ENCODE measurements at places on chromosomes 5 and 9.

DNA sequence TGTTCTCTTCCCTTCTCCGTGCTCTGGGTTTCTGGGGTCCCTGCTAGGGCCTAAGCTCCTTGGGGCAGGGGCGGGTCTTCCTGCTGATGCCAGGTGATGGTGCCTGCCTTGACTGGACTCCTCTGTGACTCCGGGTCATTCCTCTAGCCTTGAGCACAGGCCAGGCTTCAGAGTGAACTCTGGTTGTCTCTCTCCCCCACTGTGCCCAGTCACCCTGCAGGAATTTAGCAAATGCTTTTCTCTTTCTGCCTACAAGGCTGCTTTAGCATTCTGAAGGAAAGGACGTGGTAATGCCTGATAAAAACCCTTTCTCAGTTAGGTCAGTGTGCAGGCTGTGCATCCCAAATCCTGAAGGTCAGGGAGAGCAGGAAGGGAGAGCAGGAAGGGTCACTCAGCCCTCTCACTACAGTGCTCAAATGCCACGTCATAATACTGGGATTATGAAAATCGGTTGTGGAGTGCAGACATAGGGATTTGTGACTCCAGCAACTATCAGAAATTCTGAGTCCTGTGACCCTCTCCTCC is 2.7 kb downstream of the CXCL14 start:
- no peak for DNase-seq

GRCh38 chr5:96743065-96743768 is 64.5 kb downstream of the ERAP1 start:
- DNase-seq: no peak

DNA sequence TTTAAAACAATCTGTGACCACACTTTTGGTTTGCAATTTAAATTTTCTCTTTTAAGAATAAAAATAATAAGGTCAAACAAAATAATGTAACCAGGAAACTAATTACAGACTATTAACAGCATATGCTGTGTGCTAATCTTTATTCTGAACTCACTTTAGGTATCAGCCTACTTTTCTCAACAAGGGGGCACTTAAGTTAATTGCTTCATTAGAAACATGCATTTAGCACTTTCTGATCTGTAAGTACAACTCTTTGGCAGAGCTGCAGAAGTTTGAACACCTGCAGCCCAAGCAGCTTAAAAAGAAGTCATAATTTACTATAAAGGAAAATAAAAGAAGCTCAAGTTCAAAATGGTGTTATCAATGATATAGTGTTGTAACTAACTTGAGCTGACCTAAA is 21.7 kb downstream of the XRCC4 start:
- DNase-seq: no peak

- no peak for DNase-seq
Observed at GRCh38 chr9:137740312-137740711, 121.5 kb downstream of the EHMT1 start.

All from activated T-cell treated with anti-CD3 and anti-CD28 coated beads, Interleukin-2, amount 50 U/mL, for 48 hours (primary cell).